ENCODE measurements at places on chromosomes 7 and 10.

GRCh38 chr7:22193450-22193983 is 163.4 kb downstream of the RAPGEF5 start:
- DNase-seq, result peak; percentile 84

DNA sequence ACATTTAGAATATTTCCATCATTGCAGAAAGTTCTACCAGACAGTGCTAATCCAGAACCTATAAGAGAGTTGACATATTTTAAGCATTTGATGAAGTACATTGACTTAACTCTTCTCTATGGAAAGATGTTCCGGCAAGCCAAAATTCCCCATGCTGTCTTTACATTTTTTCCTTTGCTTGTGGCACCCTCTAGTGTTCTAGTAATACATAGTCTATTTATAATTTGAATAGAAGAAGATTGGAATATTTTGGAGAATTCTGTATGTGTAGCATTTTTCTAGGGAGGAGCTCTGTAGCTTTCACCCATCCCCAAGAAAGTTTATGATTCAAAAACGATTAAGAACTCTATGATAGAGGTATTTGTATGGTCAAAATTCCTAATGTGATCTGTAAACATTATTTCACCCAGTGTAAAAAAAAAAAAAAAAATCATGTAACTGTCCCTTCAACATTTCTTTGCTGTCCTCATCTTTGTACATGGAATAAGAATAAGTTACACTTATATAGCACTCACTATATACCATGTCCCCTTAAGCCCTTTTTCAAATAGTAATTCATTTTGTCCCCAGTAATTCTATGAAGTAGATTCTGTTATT is 33.2 kb downstream of the NRF1 start:
- DNase-seq, result no peak

- no peak for DNase-seq
Measured at GRCh38 chr7:128941946-128942526, 4.3 kb downstream of the IRF5 start.

DNA sequence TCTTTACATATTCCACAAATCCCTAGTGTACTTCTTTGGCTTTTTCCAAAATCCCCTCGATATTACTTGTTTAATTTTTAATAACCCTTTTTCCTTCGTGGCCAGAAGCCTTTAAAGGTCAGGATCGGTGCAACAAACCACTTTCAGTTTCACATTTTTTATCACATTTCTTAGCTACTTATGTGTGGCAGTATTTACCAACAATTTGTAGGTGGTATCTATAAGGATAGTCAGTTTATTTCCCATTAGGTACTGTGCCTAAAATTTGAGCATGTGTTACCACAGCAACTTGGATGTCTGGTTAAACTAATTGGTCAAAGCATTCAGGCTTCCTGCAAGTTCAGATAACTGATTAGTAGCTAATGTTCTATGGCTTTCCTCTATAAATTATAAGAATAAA is 104.9 kb downstream of the CDK14 start:
- no peak for DNase-seq

DNA sequence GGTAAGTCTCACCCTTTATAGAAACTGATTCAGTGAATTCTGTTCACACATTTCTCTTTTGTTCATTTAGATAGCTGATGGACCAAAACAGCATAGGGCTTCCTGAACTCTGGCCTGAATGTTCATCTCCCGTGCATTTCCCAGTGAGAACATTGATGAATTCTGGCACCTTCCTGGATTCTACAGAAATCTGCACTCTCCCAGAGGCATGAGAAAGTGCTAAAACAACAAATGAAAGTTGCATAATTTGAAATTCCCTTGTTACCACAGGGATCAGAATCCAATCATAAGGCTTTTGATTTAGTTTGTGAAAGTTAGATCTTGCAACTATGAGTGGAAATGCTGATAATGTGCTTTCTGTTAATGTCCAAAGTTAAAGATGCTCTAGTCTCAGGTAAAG is 29.7 kb upstream of the SCIN start:
- DNase-seq, result no peak

- DNase-seq, result no peak
Measured at GRCh38 chr7:33310546-33310945, 181.2 kb downstream of the BBS9 start.

DNA sequence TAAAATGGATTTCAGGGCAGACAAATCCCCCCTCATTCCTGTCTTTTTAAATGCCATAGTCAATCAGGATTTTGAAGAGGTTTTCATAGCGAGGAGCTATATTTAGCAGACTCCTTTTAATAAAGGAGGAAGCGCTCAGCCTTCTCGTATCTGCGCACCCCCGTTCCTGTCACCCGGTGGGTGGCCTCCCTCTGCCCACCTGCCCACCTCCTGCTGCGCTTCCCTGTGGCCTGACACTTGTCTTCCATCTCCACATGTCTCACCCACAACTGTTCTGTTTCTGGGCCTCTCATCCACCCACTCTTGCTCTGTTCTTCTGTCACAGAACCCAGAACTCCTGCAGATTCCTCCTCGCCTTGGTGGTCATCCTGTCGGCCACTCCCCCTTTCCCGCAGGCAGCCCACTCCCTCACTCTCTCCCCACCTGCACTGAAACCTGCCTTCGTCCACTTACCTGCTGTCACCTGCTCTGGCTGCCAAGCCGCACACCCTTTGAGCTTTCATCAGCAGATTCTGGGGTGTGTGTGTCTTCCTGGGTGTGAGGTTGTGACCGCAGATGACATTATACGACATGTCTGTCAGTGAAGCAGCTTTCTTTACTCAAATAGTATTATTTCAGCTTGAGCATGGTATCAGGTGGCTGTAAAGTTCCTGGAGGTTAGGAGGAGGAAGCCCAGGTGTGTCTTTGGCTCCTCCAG is 163.5 kb upstream of the AGK start:
- DNase-seq, result no peak

- DNase-seq, result no peak
Measured at GRCh38 chr7:108037140-108037539, 34.2 kb upstream of the LAMB1 start.

Measured in H9 (cell line).